ENCODE measurements at places on chromosomes 12 and 14.

GRCh38 chr12:131276501-131277185, 322.9 kb downstream of the ADGRD1 start:
- DNase-seq: no peak

GRCh38 chr14:100592461-100592891, 5.3 kb upstream of the BEGAIN start:
- no peak for DNase-seq

DNA sequence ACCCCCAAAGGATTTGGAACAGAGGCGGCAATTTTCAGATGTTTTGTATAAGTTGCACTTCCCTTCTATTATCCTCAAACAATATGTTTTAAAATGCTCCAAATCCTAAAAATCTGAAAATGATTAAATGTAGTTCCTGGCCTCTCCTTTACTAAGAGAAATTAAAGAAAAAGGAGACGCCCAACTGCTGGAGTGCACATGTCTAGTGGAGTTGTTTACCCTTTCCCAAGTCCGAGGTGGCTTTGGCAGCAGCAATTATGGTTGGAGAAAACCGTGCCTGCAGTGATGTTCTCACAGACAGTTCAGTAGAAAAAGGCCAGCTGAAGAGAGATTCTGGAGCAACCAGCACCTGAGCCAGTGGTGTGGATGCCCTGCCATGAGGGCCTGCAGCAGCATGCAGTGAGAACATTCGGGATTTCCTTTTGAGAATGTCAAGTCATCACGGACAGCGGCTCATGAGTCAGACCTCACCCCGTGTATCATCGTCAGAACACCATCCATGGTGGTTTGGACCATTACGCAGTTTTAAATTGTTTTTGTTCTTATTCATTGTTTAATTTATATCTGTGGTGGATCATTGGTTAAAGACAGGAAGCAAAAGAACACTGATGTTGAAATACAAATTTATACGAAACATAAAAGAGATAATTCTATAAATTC, 179.0 kb upstream of the KRR1 start:
- no peak for DNase-seq

DNA sequence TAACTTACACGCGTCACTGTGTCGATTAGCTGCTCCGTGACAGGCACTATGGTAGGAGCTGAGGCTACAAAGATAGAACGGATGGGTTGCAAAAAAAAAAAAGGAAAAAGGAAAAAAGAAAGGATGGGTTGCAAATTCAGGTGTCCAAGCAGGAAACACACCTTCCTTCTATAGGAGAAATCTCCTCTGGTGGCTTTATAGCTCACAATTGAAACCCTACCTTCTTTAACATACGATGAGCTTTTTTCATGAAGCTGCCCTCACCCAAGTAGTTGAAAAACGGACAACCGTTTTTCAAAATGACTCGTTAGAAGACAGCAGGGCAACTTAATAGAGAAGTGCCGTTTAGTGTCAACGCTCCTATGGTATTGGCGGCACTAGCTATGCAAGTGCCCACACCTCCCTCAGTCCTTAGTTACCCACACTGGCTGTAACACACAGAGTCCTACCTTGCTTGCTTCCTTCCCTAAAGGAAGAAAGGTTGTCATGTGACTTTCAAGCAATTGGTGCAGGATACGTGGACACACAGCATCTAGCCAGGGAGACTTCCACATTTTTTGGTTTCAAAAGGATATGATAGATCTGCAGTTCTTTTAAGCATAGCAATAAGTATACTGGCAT, 682 bp upstream of the TRIP11 start:
- no peak for DNase-seq

DNA sequence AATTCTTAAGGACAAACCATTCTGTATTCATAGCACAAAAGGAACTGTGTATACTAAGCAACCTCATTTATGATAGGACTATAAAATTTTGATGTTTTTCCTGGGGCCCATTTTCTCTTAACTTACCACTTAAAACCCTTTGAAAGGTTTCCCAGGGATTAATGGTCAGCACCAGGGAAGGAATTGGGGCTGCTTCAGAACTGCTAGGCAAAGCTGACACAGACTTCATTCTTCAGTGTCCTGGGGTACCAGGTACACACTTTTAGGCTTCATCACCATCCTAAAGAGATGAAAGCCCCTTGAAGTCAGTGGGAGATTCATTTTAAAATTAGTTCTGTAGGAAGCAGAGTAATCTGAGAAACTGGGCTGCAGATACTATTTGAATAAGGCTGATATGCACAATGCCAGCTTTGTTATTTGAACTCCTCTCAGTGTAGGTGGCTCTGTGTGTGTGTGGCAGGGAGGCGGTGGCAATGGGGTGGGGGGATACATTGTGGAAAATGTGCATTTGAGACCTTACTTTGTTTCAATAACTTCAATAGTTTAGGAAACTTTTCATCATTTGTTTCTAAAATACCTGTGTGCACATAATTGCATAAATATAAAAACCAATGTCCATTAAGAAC, 329.3 kb upstream of the DCN start:
- no peak for DNase-seq

- DNase-seq: no peak
Measured at GRCh38 chr12:131829356-131829747, 1.2 kb downstream of the MMP17 start.

- peak; percentile 11 for DNase-seq
Measured at GRCh38 chr12:10673659-10674384, at the start of gene STYK1. Gene STYK1 (minus strand): TSS chr12:10674052. CDS start chr12:10634618, 39,434 bp downstream.

- DNase-seq: no peak
Measured at GRCh38 chr12:80681-81190, 14.2 kb downstream of the IQSEC3 start.

GRCh38 chr12:109927622-109928021, 27.5 kb downstream of the TCHP start:
- DNase-seq: peak; percentile 20

DNA sequence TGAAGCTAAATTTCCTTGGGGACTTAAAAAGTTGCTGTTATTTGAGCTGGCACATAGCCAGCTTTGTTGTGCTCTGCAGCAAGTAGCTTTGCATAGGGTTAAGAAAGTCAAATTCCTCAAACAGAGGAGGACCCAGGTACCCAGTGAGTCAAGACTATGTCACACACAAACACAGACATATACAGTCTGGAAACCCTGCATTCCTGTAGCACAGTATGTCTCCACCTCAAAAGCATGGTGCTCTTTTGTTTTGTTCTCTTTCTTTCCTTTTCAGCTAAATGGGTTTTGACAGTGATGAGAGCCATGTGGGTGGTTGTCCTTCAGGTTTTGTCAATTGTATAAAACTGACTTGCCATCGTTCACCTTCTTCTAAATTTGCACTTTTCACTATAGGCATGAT, 179.6 kb upstream of the DIO2 start:
- no peak for DNase-seq

DNA sequence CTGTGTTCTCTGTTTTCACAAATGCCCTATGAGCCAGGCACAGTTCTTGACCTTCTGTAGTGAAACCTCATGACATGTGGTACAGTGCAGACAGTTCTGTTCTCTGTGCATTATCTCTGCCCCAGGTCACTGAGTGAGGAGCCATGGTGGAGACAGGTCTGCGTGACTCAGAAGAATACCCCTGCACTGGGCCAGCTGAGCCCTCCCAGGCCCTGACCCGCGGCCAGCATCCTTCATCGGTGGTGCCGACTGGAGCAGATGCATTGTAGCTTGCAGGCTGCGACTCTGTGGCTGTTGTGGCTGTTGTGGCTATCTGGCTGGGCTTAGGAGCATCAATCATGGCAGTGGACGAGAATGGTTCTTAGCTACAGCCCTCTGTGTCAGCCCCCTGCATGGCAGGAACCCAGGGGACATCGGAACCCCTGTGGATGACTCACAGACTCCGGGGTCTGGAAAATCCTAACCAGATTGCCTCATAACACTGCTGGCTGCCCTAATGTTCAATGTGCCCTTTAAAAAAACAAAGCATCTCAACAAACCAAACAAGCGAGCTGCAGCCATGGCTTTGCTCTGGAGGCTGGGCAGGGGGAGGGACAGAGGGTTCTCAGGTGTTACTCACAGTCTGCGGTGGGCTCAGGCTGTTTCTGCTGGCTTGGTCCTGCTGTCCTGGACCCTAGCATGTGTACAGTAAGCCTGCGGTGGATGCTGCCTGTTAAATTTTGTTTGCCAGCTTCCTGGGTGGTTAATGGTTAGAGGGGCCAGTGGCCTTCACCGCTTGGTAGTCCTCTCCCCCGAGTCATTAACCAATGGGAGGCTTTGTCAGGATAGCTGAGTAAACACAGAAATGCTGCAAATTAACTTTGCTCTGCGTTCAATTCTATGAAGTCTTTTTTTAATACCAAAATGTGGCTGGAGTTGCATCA, at the start of gene SERPINA6:
SERPINA6 (minus strand) TSS at position 689 of the 923 bp plus-strand sequence. CDS start 8,688 bp downstream, outside the sequence.
- no peak for DNase-seq

DNA sequence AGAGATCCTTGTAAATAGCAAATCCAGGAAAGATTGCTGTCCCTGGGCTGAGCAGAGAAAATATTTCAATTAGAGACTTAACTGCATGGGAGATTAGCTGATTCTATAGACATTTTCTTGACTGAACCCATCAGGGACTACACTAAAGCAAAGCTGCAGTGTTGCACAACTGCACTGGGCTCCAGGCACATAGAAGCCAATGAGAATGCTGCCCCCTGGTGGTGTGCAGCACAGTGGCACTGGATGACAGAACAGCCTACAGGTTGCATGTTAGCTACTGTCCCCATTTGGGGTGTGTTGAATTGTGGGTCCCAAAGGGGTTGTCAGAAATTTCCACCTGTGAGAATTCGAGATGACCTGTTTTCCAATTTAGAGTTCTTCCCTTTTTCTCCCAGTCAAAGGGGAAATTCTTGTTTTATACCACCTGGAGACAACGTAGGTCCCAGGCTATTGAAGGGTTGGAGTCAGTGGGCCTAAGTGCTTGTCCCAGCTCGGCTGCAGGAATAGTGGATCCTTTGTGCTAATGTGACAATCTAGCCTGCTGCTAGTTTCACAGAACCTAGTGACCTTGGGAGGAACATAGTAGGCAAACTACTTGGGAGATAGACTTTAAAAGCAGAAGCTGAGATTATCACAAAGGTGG, 114.7 kb downstream of the SLC8A3 start:
- no peak for DNase-seq

DNA sequence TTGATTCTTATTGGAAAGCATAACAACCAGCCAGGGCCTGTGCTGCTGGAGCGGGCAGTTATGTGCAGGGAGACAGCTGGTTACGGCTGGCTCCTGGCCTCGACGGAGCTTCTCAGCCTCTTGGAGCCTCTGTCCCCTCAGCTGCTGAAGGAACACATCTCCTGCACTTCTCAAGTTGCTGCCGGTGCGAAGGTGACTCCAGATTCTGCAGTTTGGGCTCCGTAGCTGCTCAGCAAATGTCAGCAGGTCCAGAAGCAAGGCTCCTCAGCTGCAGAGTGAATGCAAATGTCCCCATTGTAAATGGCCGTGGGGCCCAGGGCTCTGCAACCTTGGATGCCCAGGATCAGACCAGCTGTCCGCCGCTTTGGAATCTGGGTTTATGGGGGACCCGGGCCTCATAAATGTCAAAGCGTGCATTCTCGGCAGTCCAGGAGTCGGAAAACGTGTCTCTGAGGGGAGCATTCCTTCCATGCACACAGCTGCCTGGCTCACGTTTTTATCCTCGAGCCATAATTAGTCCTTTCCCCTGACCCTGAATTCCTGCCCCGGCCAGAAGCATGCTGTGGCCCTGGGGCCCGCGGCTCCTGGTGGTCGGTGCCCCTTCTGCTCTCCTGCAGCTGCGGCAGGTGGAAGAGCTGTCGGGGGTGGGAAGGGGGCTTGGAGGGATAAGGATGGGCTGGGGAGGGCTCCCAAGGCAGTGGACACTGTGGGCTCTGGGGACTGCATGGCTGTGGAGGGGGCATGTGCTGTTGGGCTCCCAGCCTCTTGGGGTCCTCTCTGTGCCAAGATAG, 106.0 kb downstream of the KIF26A start:
- DNase-seq: no peak

DNA sequence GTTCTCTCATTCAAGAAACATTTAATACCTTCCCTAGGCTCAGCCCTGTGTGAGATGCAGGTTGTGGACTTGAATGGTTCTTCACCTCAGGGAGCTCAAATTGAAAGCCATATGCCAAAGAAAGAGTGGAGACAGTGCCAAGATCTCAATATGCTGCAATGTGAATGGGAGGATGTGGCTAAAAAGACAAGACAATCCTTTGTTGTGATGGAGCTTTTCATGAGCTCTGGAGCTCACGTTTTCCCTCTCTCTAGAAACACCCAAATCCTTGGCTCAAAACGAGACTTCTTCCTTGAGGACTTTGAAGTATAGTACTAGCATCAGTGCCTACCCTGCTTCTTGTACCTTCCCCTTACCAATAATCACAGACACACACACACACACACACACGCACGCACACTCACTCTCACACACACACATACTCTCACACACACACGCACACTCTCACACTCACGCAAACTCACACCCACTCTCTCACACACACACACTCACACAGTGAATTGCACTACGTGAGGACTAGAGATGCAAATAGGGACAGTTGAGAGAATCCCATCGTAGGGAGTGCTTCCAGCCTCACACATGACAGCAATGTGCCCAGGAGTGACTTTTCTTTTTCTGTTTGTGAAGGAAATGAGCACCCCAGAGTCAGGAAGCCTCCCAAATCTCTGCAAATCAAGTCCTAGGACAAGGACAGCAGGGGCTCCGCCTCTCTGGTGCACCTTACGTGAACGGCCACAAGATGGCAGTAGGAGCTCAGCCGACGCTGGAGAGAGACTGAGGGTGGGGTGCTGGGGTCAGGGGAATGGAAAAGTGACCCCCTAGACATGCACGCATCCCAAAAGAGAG, 231.4 kb downstream of the PCNX1 start:
- no peak for DNase-seq

DNA sequence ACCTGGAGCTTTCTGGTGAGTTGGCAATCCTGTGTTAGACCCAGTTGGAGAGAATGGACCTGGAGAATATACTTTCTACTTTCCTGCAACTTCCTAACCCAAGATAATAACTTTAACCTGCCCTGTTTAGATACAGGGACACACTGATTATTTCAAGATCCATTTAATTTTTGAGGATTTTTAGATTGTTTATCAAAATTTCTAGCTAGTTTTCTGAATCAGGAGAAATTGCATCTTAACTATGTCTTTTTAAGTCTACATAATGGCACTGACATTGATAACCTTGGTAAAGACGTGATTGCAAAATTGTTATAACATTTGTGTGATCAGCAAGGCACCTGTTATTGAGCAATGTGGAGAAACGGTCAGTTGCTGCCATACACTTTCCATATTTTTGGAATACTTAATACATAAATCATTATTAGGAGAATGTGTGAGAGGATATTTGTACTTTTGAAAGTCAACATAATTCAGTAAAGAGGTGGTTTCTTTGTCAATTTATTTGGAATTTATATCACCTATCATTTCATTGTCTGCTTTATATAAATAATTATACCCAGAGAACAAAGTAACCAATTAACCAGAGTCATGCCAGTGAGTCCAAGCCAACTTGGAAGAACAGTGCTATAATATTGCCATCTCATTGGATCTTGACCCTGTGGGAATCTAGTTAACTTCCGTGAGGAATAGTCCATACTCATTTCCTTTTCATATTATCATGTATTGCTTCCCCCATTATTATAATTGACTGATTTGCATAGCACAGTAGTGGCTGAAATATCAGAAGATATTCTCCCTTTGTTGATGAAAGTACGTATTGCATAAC, 28.4 kb downstream of the NFYB start:
- no peak for DNase-seq

- no peak for DNase-seq
Measured at GRCh38 chr12:76303989-76304460, 44.2 kb downstream of the BBS10 start.
